ENCODE measurements at places on chromosomes 12 and 14. TPM values are rescaled to one million over a fixed set of nuclear protein-coding genes. Genes with fewer than 3 reads are reported as not detected.

MGP gene
- 112 TPM for polyA plus RNA-seq

TAS2R7 gene
- not detected for polyA plus RNA-seq

TEX52 gene
- polyA plus RNA-seq = not detected

SPRING1 gene
- 8.4 TPM for polyA plus RNA-seq

RNF212B gene
- polyA plus RNA-seq = not detected
